HT-29 (cell line): ENCODE measurements at places on chromosomes 3 and 15.

GRCh38 chr3:25592510-25592968, 72.2 kb downstream of the TOP2B start:
- no peak for DNase-seq

DNA sequence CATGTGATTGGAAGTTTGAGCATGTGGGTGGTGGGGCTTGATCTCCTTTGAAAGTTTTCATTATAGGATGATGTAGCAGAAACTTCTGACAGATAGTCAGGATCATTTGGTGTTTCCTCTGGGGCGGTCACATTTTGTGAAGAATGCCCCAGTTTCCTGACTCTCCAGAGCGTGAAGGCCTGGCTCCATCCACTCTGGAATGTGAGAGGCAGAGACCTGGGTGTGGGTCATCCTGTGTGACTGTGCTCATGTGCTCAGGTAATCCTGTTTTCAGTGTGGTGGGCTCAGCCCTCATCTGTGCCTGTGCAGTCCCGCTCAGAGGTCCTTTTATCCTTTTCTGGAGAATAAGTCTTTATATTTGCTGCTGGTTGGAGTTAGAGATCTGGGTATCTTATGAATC, 81.0 kb downstream of the RGMA start:
- no peak for DNase-seq

GRCh38 chr3:137948400-137949072, 61.4 kb upstream of the CLDN18 start:
- no peak for DNase-seq

DNA sequence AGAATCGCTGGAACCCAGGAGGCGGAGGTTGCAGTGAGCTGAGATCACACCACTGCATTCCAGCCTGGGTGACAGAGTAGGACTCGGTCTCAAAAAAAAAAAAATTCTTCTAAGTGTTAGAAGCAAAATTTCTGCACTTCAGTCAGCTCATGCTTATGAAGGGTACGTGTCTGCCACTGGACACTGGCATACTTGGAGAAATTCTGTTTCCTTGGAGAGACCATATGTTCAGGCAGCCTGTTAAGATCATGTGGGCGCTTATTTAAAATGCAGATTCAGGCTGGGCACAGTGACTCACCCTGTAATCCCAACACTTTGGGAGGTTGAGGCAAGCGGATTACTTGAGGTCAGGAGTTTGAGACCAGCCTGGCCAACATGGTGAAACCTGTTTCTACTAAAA, 85.6 kb upstream of the IQSEC1 start:
- DNase-seq = no peak

GRCh38 chr15:36673039-36673438, 93.6 kb downstream of the CDIN1 start:
- no peak for DNase-seq

- no peak for DNase-seq
These were observed 26.2 kb upstream of the ARL8B start for GRCh38 chr3:5095886-5096285.

- no peak for DNase-seq
These were observed 9.1 kb upstream of the MFSD1 start for GRCh38 chr3:158792709-158793108.

DNA sequence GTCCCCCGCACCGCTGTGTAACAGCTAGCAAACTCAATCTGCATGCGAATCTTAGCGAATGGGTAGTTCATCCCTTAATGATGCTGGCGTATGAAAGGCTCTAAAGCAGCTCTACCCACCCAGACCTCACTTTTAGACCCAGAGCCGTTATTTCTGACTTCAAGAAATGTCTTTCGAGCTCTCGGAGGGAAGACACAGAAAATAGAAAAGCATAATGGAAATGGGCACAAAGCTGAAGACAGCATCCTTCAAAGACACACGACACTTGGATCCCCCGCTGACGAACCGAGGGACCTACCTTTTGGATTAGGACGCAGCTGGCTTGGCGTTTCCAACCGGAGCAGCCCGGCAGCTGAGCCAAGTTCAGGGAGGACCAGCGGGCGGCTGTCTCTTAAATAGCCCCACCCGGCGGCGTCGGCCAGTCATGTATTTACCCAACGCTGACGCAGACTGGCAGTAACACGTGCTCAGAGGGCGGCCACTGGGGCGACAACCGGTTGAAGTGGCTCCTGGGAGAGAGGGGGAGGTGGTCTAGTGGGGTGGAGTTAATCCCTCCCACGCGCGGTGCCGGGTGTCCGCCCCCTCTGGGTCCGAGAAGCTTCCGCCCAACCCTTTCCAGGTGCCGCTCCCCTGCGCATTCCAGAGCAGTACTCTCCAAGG, 1.5 kb downstream of the CCK start:
- DNase-seq = peak; percentile 41

DNA sequence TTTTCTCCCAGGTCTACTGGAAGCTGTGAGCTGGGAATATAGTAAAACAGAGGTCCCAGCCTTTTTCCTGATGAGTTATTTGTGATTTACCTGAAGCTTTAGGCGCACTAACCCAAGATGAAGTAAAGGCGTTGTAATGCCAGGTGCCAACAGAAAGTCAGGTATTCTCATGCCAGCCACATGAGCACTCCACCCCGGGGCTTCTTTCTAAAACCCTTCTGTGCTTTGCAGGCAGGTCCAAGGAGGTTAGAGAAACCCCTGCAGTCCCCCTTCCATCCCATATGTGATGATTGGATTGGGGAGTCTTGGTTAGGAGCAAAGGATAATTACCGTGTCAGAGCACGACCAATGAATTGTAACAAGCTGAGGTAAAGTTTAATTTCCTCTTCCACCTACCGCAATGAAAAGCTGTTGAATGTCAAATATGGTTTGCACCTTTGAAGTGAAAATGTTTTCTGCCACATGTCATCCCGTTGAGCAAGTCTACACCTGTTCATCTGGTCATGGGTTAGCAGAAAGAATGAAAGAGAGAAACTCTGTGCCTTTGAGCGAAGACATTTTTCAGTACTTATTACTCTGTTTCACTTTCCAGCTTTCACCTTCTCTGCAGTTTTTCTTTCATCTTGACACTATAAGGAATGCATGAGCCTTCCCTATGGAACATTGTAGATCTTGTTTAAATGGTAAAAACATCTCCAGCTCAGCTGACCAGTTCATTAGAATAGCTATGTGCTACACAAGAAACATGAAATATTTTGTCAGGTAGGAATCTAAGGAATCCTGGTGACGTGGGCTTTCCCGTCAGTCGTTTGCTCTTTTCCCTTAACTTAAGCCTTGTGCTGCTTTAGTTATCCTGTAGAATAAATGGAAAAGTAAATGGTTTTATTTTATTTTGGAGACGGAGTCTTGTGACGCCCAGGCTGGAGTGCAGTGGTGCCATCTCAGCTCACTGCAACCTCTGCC, 204.6 kb upstream of the IL12A start:
- DNase-seq = no peak

GRCh38 chr3:14145236-14145635, 20.4 kb downstream of the TMEM43 start:
- no peak for DNase-seq

DNA sequence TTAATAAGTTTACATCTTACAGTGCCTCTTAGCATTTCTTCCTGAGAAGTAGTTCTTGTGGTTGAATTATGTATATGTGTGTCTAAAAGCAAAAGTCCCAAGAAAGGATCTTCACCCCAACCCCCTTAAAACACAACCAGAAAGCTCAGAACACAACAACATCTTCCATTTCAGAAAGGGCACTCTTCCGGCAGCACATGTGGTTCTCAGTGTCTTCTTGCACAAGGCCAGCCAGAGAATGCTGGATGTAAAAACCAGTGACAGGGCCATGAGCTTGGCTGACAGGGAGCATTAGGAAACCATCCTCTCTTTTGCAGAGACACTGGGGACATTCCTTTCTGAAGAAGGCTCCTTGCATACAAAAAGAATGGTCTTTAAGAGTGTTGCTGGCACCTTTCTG, 45.0 kb downstream of the EEFSEC start:
- DNase-seq = no peak

- DNase-seq = no peak
These were observed 228 bp upstream of the H1-8 start for GRCh38 chr3:129542747-129543146.

DNA sequence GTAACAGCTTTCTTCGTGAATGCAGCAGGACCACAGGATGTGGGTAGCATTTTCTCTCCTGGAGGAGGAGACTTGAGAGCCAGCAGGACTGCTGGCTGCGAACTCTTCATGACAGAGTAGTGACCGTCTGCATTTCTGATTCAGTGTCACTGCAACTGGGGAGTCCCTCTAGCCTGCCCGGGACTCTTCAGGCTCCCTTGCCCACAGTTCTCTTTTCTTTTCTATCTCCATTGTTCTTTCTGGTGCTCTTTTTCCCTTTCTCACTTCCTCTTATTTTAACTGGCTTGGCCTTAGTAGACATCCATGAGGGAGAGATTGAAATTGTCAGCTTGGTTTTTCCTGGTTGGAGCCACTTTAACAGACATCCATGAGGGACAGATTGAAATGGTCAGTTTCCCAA, 49.9 kb upstream of the P2RY1 start:
- DNase-seq = no peak

DNA sequence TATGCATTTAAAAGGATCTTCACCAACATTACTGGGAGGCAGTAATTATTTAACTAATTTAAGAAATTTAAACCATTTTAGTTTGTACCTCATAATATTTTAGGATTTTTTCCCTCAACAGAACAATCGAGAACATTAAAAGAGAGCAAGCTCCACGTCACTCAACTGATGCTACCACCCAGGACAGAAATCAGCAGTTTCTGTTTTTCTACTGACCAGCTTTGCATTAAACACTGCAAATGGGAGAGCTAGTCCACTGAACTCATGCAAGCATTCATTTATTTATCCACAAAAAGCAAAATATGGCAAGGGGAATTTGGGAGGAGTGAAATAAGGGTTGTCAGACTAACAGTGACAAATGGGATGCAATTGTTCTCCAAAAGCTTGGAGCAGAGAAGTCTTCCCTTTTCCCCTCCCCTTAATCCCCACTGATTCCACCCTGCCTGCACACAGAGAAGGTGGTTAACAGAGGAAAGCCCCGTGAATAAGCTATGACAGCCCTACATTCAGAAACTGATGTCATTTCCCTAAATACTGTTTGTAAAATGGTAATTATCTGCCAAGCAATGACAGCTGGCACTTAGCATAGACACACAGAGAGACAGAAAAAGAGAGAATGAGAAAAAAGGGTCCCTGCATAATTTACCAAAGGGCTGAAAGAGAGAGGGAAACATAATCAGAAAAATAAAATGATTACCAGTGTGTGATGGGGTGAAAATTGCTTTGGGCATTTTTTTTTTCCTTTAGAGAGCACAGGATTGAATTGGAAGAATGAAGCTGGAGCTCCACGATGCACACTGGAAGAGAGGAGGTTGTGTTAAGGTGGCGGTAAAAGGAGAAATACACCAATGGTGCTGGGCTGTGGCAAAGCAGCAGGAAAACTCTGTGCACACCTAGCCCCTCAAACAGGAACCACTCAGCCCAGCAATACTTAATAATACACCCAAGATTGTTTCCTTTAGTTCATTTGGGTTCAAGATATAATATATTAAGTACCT, 777.4 kb downstream of the TUSC7 start:
- DNase-seq = no peak

GRCh38 chr15:49131403-49131802, 24.0 kb downstream of the COPS2 start:
- DNase-seq = no peak

DNA sequence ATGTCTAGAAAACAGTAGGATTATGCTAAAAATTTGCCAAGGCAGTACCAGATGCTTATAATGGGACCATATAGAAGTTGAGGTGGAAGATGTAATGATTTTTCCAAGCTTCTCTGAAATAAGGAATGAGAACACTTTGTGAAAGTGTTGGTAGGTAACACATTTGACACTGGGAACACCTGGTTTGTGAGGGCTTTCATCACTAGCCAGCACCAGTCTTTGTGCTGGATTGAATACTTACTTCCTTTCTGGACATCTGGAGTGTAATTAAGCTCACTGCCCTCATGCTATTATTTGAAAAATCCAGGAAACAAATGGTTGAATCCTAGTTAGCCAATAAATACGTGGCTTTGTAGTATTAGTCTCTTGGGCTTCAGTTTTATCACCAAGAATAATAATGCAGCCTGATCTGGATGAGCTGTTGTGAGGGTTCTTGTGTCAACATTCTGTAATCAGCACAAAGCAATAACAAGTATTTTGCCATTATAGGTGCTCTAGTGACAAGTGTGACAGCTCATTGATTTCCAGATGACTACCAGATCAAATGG, 12.9 kb downstream of the CCDC80 start:
- no peak for DNase-seq

- DNase-seq = no peak
These were observed 264.7 kb upstream of the KCNH8 start for GRCh38 chr3:18883571-18883970.

DNA sequence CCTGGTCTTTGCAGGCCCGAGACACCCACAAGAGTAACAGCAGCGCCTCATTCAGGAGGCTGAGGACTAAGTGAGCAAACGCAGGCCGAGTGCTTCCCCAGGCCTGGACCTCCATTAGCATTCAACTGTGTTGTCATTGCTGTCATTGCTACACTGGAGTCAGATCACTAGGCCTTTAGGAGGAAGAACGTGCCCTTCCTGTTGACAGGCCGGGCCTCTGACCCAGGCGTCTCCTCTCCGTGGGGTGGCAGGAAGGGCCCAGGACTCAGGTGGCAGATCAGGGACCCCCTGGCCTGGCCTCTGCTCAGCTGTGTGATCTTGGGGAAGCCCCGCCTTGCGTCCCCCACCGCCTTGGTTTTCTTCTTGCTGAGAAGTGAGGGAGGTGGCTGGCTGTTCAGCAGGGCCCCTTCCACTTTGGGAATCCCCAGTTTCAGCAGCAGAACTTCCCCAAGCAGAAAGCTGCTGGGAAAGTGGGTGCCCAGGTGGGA, 19.1 kb downstream of the ZDHHC19 start:
- no peak for DNase-seq

GRCh38 chr15:68601206-68602197, 22.7 kb downstream of the CORO2B start:
- DNase-seq = no peak

- DNase-seq = no peak
These were observed 1.0 kb upstream of the ALS2CL start for GRCh38 chr3:46694520-46694919.

GRCh38 chr15:29711531-29711930, 110.7 kb downstream of the TJP1 start:
- DNase-seq = no peak

- no peak for DNase-seq
These were observed 39.5 kb downstream of the CD86 start for GRCh38 chr3:122094693-122095092.

DNA sequence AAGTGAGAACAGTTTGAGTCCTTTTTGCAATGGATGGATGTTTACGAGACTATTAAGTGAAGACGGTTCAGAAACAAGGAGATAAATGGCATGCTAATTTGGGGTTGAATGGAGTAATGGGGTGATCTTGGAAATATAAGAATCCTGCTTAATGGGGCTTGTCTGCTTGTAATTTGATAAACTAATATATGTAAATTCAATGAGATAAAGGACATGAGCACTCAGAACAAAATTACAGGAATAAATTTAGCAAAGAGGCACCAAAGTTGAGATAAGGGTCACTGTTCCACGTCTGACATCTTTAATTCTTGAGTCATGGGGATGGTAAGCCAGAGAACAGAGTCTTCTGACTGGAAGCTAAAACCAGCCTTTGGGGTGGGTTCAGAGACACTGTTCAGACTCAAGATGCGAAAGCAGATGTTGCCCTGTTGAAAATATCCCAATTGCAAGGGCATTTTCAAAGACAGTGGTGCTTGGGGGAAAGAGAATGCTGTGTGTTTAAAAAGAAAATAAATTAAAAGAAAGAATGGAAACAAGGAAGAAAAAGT, 67.8 kb upstream of the CHRNB4 start:
- no peak for DNase-seq
